ENCODE measurements at places on chromosomes 3 and 15.

DNA sequence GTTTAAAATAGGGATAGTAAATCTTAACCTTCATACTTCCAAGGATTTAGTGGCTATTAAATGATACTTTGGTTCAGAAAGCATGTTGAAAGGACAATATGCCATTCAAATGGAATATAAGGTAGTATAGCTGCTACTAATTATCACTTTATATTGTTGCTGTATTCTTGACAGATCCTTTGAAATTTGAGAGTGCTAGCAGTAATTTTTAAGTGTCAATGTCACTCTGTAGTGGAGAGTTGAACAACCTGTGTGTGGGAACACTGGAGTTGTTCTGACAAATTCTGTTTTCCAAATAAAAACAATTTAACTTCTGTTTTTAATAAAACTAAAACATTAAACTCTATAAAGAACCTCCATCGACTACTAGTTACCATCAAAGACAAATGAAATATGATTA, 565.7 kb downstream of the FGF12 start:
- DNase-seq = peak; percentile 36

- no peak for DNase-seq
Observed at GRCh38 chr3:33826688-33827087, 28.3 kb downstream of the PDCD6IP start.

- DNase-seq = no peak
Observed at GRCh38 chr15:41416128-41416741, 660 bp upstream of the RTF1 start.

DNA sequence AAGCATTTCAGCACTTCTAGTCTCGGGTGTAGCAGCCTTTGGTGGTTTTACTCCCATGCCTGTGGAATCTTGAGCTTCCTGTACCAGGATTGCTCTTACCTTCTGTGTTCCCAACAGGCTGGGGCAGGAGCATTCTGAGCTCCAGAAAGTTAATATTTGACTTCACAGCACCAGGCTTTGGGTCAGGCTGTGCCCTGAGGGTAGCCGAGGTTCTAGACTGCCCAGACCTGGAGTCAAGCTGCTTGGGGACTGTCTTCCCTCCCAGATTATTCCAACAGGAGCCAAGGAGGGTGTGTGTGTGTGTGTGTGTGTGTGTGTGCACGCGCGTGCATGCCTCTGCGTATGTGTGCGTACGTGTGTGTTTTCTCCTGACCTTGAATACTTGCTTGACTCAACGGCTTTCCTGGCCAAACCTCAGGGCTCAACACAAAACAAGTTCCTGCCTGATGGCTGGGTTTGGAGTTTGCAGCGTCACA, 94.8 kb downstream of the FLNB start:
- no peak for DNase-seq

DNA sequence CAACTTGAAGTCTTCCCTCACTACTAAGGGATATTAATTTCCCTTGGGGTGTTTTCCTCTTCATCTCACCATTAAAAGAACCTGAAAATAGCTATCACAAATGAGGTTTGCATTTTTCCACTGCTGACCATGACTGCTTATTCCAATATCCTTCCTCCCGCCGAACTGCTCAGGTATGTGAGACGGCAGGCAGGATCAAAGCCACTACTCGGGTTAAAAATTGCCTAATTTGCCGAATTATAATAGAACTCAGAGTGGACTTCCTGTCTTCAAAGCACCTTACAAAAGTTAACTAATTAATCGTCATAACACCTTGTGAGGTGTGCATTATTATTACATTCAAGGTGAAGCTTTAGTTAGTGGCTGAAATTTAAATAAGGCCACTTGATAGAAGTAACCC, 655.2 kb upstream of the ADAMTS9 start:
- DNase-seq = no peak

DNA sequence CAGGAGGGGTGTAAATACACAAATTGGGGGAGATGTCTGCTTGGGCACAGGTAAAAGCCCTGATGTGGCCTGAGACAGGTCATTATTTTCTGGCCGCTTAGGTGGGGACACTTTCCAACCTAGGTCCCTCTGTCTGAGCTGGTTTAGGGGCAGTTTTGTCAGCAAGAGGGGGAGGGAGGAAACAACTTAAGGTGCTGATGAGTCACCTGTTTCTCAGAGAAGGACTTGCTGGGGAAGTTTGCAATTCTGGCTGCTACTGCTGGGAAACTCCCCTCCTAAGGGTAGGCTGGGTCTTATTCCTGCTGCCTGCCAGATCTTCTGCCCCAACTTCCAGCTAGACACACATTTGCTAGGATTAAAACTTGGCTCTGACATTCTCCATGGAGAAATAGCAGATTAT, 4.8 kb upstream of the RHOV start:
- no peak for DNase-seq

DNA sequence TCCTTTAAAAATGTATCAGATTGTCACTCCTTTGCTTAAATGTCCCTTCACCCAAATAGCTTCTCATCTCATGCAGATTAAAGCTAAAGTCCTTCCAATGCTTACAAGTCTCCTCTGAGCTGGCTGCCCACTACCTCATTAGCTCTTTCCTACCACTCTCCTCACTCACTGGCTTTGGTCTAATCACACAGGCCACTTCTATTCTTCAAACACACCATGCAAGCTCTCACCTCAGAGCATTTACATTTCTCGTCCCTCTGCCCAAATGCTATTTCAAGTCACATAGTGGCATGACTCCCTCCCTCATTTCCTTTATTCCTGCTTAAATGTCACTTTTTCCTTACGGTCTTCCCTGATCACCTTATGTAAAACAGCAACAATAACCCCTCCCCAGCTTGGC, 110.6 kb upstream of the CMC1 start:
- no peak for DNase-seq

- DNase-seq = no peak
Observed at GRCh38 chr3:9686050-9686550, 17.5 kb upstream of the CPNE9 start.

- no peak for DNase-seq
Observed at GRCh38 chr3:107217172-107217571, 160.1 kb upstream of the CCDC54 start.

DNA sequence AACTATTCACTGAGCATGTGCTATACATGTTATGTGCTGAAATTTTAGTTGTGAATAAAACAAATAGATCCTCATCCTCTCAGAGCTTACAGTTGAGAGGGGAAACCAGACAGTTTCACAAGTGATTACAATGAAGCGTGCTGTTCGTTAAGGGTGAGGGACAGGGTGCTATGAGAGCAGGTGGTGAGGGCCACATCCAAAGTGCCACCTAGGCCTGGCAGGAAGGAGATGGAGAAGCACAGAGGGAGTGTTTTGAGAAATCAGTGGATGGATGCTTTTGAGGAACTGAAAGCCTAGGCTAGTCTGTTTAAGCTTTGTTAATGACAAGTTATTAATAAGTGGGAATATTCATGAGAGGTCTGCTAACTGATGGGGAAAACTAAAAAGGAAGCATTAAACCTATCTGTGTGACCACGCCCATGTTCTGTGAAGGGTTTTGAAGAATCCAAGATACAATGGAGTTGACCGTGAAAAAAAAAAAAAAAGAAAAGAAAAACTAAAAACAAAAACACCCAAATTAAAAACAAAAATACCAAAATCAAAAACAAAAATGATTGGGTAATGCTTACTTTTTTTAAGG, 7.3 kb downstream of the MCTP2 start:
- DNase-seq = no peak

DNA sequence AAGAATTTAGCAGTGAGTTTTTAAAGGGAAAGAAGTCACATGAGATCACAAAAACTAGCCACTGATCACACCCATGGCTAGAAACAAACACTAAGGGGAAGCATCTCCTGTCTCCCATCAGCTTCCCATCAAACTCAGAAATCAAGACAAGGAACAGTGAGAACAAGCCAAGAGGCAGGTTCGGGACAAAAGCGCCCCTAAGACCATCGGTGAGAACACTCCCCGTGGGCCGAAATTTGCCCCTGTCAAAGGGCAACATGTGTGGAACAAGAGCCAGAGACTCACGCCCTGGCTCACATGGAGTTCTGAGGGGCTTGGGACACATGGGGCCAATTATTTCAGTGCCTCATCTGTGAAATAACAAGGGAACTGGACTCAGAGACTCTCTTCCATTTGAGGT, 49.1 kb downstream of the LRIG1 start:
- DNase-seq = no peak

GRCh38 chr3:57062101-57062631, 1.7 kb downstream of the SPATA12 start:
- no peak for DNase-seq

- DNase-seq = no peak
Observed at GRCh38 chr15:43895586-43895985, 68.8 kb downstream of the WDR76 start.

GRCh38 chr3:156098437-156099035, 21.8 kb upstream of the KCNAB1 start:
- no peak for DNase-seq

DNA sequence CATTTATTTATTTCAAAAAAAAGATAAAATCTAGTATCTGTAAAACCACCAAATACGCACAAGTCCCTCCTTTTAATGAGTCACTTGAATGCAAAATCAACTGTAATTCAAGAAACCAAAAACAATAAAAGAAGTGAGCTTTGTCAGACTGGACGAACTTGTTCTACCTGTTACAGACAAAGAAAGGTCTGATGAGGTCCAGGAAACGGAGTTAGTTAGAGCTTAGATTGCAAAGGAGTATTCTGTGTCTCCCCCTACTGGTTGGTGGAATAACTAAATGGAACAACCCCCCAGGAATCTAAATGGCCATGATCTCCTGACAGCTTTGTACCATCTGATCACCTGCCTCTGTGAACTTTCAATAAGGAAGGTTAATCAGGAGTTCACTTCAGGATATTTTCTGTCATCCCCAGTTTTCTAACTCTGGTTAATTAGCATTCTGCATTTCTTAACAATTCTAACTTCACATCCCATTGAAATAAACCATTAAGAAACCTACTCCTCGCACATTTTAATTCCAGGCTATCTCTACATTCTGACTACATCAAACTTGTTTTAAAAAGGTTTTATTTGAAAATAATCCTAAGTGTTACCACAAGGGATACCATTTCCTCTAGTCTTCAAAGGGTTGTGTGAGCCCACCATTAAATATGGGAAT, 333.0 kb upstream of the SATB1 start:
- DNase-seq = peak; percentile 80

DNA sequence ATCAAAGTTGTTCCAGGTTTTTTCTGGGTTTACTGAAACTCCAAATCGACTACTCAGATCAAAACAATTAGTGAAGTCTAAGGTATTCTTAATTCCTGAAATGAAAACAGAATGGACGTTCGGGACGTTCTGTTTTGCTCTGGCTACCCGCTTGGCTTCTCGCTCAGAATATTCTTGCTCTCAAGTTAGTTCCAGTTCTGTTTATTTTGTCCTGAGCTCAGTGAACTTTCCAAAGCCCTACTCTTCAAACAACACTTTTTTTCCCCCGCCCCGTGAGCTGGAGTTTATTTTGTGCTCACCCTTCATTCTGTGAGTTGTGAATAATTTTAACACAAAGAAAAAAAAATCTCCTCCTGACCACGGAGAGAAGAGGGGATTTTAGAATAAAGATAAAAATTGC, 72.6 kb downstream of the SAMMSON start:
- peak; percentile 25 for DNase-seq

- no peak for DNase-seq
Observed at GRCh38 chr3:31832551-31832950, 148.5 kb downstream of the OSBPL10 start.

GRCh38 chr3:46116996-46117395, 89.7 kb upstream of the XCR1 start:
- no peak for DNase-seq

DNA sequence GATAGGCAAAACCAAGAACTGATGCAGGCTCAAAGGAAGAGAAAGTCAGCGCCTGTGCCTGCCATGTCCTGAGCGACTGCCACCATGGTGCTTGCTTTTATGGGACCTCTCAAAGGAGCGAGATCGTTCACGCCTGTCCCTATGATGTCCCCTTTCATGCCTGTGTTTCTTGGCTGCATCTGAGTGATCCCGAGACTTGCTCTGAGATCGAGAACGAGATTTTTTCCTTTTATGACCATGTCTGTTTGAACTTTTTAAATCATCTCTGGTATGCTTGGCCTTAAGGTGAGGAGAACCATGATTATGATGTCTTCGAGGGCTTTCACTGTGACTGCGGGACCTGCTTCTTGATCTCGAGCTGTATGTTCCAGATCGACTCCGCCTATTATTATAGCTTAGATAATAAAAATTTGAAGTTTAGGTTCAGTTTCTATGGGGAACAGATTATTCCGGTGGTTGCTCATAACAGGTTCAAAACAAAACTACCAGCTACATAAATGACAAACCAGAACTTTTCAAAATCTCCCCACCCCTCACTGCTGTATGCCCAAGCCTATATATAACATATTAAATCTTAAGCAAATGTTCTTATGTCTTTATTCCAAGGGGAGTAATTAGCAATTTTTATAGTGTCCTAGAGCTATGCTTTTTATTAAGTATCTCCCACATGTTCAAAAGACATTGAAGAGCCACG, 11.6 kb downstream of the CCNL1 start:
- DNase-seq = no peak

- DNase-seq = no peak
Observed at GRCh38 chr15:91787198-91787597, 66.3 kb upstream of the SLCO3A1 start.

DNA sequence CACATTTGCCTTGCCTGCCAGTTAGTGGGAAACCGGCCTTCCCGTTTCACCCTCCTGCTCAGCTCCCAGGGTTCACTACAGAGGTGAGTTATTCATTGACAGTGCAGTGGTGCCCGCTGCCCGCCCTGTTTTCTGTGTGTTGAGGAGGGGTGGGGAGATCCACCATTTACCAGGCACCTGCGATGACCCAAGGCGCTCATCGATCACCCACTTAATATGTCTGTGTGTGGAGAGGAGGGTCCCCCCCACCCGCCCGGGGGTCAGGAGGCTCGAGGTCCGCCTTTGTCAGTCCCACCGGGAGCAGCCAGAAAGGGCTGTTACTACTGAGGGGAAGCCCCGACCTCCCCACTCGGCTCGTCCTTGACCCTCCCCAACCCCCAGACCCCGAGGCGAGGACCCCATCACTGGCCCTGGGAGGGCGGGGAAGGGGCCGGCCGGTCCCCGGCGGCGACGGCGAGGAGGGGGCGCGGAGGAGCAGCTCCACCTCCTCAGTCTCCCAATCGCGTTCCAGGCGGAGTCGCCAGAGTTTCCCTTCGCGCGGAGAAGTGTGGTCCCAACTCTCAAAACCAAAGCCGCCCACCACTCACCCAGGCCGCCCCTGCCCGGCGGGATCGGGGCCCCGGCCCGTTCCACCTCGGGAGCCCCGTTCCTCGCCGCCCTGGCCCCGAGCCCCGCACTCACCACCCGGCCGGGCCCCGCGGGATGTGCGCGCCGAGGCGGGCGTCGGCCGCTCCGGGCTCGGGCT, 1.1 kb downstream of the PLXNB1 start:
- DNase-seq = peak; percentile 71

DNA sequence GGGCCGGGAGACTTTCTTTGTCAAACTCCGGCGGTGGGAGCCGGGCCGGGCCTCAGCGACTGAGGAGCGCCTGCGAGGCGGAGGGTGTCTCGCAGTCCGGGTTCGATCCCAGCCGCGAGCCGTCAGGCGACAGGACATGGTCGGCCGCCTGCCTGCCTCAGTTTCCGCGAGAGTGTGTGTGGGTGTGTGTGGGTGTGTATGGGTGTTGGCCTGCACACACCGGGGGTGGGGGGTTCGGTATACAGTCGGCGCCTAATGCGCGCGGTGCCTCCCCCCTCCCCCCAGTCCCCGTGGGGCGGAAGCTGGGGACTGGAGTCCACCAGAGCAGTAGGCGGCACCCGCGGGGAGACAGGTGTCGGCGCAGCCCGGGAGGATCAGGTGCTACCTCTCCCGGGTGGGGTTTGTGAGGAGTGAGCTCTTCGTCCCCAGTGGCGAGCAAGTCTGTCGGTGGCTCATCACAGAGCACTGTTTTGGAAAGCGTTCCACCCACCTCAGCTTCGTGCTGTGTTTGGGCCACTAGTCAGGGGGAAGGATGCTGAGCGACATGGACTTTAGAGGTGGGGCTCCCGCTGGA, 246.3 kb downstream of the GOLGA6L6 start:
- no peak for DNase-seq

All from left kidney (tissue), 8 donors.